HFFc6 (cell line): ENCODE measurements at places on chromosomes 3 and 15. TPM values are rescaled to one million over a fixed set of nuclear protein-coding genes. Genes with fewer than 3 reads are reported as not detected.

EIF2B5 gene
- 27.0 to 30.9 TPM (median 28.8 TPM) in 3 replicates for total RNA-seq

TRPM1 gene
- 0.18 TPM in 1 of 3 replicates, not detected in the others for total RNA-seq

GPR149 gene
- total RNA-seq = not detected in 3 replicates

PRR20G gene
- not detected in 2 replicates for total RNA-seq

DNA sequence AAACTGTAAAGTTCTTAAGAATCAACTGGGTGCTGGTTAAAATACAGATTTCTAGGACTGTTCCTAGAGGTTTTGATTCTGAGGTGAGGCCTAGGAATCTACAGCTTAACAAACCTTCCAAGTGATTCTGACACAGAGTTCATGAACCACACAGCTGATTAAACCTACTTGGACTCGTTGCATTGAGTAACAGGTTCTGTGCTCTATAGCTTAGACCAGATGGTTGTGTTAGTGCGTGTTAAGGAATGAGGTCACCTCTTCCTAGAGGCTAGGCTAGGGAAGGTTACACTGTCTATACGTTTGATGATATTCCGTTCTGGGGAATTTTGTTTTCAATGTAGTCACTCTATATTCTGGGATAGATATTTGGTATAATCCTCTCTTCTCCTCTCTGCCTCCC is 21.9 kb downstream of the EID1 start:
- no peak overlapping the region for H3K4me3 ChIP-seq
- no peaks in the 10 kb centered on the region for H3K27me3 ChIP-seq
- no peak for DNase-seq
- no peak overlapping the region for H3K27ac ChIP-seq
- H3K36me3 ChIP-seq = no peaks in the 10 kb centered on the region

DNA sequence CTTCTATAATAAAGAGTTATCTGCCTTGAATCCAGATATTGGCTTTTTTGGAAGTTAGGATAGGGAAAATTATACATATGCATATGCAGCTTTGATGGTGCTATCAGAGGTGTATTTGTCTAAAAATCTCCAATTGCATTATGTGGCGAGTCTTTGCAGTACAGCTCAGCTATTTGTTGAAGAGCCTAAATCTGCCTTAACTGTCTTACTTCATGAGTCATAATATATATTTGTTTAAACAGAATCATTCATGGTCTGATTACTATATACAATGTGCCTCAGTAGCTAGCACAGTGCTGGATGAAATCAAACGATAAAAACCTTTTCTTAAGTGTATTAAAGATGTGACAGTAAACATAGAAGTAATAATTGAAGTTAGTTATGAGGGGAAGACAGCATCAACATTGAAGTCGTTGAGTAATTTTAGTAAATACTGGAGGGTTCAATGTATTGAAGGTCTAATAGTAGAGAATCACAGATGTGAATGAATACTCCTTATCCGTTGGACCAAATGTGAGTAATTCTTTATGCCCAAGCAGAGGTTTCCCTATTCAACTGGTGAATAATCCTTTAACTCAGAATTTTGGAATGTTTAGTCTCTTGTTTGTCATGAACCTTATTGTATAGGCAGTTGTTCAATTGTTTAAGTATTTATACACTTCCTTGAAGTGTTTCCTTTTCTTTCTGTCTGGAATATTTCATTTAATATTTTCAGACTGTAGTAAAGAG is 74.8 kb upstream of the NAALADL2 start:
- peaks cover 23% of the 10 kb centered on the region for H3K36me3 ChIP-seq
- no peaks in the 10 kb centered on the region for H3K27me3 ChIP-seq
- DNase-seq = peak; percentile 4
- peaks cover 31% of the 10 kb centered on the region for H3K4me1 ChIP-seq

DNA sequence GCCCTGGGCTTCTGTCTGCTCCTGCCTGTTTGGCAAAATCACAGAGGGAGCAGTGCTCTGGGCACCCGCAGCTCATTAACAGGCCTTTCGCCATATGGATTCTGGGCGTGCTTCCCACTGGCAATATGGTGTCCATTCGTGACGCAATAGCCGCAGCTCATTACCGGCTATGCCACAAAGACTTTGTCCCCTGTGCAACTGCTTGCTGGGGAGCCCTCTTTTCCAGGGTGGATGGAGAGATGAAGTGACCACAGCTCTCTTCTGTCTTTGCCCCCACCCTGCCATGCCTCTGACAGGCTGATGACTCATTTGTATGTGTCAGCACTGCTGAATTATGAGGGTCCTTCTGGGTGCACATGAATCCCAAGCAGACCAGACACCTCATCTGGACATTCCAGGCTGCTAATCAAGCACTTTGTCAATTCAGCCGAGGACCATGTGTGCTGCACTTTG is 214.3 kb upstream of the FEZF2 start:
- H3K27me3 ChIP-seq = peaks cover 1% of the 10 kb centered on the region
- peaks cover 47% of the 10 kb centered on the region for H3K4me1 ChIP-seq
- H3K4me3 ChIP-seq = peak overlapping the region; percentile 76

DNA sequence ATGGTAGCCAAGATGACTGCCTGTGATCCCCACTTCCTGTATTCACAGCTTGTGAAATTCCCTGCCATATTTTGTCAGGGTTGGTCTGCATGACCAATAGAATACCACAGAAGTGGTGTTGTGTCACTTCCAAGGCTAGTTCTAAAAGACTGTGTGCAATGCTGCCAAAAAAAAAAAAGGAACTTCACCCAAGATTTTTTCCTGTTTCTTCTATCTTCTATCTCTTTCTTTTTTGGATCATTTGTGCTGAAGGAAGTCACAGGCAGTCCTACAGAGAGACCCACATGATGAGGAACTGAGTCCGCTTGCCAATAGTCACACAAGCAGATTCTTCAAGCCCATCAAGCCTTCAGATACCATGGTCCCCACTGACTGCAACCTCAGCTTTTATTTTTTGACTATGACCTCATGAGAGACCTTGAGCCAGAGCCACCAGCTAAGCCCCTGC is 18.1 kb upstream of the RAF1 start:
- H3K4me1 ChIP-seq = peaks cover 26% of the 10 kb centered on the region
- H3K36me3 ChIP-seq = no peaks in the 10 kb centered on the region
- H3K27me3 ChIP-seq = no peaks in the 10 kb centered on the region
- peak; percentile 82 for DNase-seq
- peak overlapping the region; percentile 93 for H3K27ac ChIP-seq

DNA sequence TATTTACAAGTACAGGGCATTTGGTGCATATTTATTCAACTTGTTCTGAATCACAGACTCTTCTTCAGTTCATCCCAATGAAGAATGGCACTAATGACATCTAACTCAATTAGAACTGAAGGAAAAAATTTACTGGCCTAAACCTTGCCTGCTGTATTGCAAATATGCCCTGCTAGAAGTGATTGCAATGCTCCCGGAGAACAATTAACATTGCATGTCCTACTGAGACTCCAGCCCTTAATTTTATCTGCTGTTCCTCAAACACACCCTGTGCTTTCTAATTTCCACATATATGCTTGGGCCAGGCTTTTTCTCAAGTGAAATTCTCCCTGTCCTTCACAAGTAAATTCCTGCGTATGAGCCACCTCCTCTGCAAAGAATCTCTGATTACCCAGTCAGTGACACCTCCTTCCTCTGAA is 8.3 kb downstream of the ACKR4 start:
- H3K27me3 ChIP-seq = peaks cover 3% of the 10 kb centered on the region
- H3K4me3 ChIP-seq = peak overlapping the region; percentile 68
- H3K27ac ChIP-seq = peak overlapping the region; percentile 91
- DNase-seq = peak; percentile 39

GRCh38 chr3:16297997-16298885 is 33.2 kb downstream of the OXNAD1 start:
- no peak overlapping the region for H3K27ac ChIP-seq
- H3K36me3 ChIP-seq = peaks cover 38% of the 10 kb centered on the region
- no peak for DNase-seq
- H3K4me1 ChIP-seq = peaks cover 17% of the 10 kb centered on the region
- H3K27me3 ChIP-seq = no peaks in the 10 kb centered on the region
- no peak overlapping the region for H3K4me3 ChIP-seq

DNA sequence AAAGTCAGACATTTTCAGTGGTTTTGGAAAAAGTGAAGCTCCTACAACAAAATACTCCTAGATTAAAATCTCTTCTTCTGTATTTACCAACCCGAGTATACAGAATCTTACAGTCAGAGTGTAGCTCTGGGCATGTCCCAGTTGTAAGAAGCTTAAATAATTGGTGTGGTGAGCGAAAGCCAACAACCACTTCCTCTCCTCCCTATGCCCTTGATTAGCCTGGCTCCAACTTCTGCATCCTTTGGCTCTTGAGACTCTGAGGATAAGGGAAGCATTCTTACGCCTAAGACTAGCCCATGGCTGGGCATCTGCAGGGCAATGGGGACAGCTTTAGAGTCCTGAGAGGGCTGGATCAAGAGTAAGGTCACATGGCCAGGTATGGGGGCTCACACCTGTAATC is 25.5 kb downstream of the RFT1 start:
- H3K36me3 ChIP-seq = peaks cover 34% of the 10 kb centered on the region
- H3K27me3 ChIP-seq = no peaks in the 10 kb centered on the region; the same call in 1 of the 2 replicates
- no peak overlapping the region for H3K4me3 ChIP-seq
- H3K4me1 ChIP-seq = peaks cover 37% of the 10 kb centered on the region
